Daoy (cell line): ENCODE measurements at places on chromosomes 6 and 20. TPM values are rescaled to one million over a fixed set of nuclear protein-coding genes. Genes with fewer than 3 reads are reported as not detected.

DNA sequence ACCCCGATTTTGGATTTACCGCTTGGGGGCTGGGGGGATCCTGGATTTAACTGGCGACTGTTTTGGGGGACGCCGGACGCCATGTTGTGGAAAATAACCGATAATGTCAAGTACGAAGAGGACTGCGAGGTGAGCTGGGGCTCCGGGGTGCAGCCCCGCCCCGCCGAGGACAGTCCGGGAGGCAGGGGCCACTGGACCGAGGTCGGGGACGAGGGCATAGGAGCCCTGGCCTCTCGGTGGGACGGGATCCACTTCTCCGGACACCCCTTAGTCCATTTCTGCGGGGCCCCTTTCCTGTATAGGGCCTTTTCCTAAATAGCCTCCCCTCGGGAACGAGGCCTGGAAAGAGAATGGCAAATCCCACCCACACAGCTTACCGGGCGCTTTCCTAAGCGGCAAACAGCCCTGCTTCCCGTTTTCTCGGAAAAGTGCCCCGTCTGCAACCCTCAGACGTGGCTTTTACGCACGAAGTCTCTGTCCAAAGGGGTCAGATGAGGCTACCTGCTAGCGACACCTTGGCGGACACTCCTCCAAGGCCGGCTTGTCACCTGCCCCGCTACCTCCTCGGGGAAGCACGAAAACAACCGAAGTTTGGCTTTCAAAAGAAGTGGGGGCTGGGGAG lies 469 bp downstream of the TFAP2C start:
- DNase-seq, result peak; percentile 18

DNA sequence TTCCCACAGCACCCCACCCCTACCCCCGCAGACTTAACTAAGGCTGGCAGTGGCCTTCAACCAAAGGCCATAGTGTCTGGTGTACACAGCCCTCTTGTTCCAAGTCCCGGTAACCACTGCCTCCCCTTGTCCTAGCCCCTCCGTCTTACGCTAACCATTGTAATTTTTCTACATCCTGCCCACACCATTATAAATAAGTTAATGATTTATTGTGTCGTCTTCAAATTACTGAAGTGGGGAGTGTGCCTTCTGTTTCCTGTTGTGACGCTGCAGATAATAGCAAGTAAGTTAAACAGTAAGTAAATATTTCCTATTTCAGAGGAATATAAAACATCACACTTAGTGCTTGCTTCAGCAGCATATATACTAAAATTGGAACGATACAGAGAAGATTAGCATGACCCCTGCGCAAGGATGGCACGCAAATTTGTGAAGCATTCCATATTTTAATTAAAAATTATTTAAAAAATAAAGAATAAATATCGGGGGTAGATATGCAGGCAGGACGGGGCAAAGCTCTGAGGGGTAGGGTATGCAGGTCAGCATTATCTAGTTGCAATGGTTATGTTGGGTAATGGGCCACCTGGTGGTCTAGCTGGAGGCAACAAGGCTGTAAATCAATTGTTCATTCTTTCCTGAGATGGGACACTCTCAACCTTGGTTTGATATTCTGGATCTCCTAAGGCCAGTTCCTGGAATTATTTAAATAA lies 15.1 kb downstream of the SRSF6 start:
- no peak for DNase-seq

Gene TFAP2C
- total RNA-seq, result 4.5 and 7.7 TPM in 2 replicates

Gene RSPO3
- not detected in 2 replicates for total RNA-seq

Gene PEX6
- total RNA-seq, result 74.1 and 88.3 TPM in 2 replicates
